Smooth muscle cell of trachea (primary cell): ENCODE measurements at places on chromosomes 7 and 10. TPM values are rescaled to one million over a fixed set of nuclear protein-coding genes. Genes with fewer than 3 reads are reported as not detected.

Gene CPN1
- total RNA-seq, result not detected in 2 replicates

Gene TMED4
- total RNA-seq, result 97.9 and 120 TPM in 2 replicates

Gene STAMBPL1
- 33.2 and 49.3 TPM in 2 replicates for total RNA-seq

Gene TRIL
- total RNA-seq, result 0.50 and 0.58 TPM in 2 replicates

Gene CCDC172
- not detected in 2 replicates for total RNA-seq

Gene COBL
- under 0.01 TPM in 1 of 2 replicates, not detected in the other for total RNA-seq

Gene PCBD1
- 32.3 and 59.7 TPM in 2 replicates for total RNA-seq

Gene SFTPA1
- total RNA-seq, result not detected in 2 replicates

Gene ZCWPW1
- 1.2 and 1.3 TPM in 2 replicates for total RNA-seq

Gene GRID2IP
- 0.15 TPM in 1 of 2 replicates, not detected in the other for total RNA-seq

Gene TMEM270
- total RNA-seq, result 0.17 TPM in 1 of 2 replicates, not detected in the other

Gene PROSER2
- total RNA-seq, result 2.0 and 5.8 TPM in 2 replicates

Gene TRIM4
- total RNA-seq, result 38.3 and 46.0 TPM in 2 replicates

Gene SLC29A4
- total RNA-seq, result 1.7 and 7.1 TPM in 2 replicates

Gene AKR1C4
- not detected in 2 replicates for total RNA-seq
